ENCODE measurements at places on chromosomes 7 and 10. TPM values are rescaled to one million over a fixed set of nuclear protein-coding genes. Genes with fewer than 3 reads are reported as not detected.

The TLX1 gene
- total RNA-seq = not detected

DNA sequence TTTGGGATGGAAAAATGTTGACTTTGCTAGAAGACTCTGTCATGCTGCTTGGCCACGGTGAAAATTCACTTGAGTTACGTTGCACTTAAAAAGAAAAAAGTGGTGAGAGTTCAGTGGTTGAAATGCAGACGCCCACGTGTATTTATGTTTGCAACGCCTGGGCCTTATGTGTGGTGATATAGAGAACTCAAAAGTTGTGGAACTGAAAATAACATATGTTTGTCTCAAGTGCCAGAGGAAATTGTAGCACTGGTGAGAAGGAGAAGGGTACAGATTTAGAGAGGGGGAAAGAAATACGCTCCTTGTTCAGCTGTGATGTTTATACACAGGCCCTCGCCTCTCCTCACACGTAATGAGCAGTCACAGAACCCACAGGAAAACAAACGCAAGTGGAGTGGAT lies 73.6 kb downstream of the EMX2 start:
- no peaks in the 10 kb centered on the region for H3K36me3 ChIP-seq
- no peak overlapping the region for H3K4me3 ChIP-seq
- no peak overlapping the region for H3K27ac ChIP-seq
- peaks cover 8% of the 10 kb centered on the region for H3K4me1 ChIP-seq
- peaks cover 10% of the 10 kb centered on the region for H3K27me3 ChIP-seq

DNA sequence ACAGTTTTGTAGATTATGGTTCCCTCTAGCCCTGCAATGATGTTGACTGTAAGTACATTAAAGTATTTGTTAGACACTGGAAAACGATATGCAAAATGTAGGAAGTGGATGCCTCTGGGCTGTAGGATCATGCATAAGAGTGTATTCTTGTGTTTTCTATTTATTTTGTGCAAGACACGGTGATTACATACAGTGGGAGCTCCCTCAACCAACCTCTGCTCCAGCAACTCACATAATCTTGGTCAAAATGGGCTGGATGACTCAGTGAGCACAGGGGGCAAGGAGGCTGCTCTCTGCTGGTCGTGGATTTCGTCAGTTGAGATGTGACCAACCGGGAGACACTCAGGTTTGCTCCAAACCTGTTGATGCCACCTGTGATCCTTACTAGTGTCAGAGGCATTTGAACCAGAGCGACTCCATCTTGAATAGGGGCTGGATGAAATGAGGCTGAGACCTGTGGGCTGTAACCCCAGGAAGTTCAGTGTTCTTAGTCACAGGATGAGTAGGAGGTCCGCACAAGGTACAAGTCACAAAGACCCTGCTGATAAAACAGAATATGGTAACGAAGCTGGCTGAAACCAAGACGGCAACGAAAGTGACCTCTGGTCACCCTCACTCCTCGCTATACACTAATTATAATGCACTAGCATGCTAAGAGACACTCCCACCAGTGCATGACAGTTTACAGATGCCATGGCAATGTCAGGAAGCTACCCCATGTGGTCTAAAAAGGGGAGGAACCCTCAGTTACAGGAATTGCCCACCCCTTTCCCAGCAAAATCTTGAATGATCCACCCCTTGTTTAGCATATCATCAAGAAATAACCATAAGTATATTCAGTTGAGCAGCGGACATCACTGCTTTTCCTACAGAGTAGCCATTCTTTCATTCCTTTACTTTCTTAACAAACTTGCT lies 56.4 kb upstream of the FAM20C start:
- H3K4me3 ChIP-seq = no peak overlapping the region
- no peak overlapping the region for H3K27ac ChIP-seq
- no peak for DNase-seq
- H3K4me1 ChIP-seq = no peaks in the 10 kb centered on the region

DNA sequence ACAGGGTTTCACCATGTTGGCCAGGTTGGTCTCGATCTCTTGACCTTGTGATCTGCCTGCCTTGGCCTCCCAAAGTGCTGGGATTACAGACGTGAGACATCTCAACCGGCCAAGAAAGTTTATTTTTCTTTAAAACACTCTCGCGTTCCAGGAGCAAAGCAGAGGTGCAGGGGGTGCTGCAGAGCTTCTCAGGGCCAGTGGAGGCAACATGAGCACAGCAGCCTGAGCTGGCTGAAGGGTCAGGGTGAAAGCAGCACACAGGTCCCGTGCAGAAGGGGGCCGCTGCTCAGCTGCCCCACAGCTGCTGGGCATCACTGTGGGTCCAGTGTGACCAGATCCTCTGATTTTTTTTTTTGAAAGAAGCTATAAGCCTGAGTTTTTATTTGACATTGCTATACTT lies 46.1 kb downstream of the EPHB4 start:
- no peaks in the 10 kb centered on the region for H3K36me3 ChIP-seq
- H3K27ac ChIP-seq = no peak overlapping the region
- H3K4me3 ChIP-seq = no peak overlapping the region

DNA sequence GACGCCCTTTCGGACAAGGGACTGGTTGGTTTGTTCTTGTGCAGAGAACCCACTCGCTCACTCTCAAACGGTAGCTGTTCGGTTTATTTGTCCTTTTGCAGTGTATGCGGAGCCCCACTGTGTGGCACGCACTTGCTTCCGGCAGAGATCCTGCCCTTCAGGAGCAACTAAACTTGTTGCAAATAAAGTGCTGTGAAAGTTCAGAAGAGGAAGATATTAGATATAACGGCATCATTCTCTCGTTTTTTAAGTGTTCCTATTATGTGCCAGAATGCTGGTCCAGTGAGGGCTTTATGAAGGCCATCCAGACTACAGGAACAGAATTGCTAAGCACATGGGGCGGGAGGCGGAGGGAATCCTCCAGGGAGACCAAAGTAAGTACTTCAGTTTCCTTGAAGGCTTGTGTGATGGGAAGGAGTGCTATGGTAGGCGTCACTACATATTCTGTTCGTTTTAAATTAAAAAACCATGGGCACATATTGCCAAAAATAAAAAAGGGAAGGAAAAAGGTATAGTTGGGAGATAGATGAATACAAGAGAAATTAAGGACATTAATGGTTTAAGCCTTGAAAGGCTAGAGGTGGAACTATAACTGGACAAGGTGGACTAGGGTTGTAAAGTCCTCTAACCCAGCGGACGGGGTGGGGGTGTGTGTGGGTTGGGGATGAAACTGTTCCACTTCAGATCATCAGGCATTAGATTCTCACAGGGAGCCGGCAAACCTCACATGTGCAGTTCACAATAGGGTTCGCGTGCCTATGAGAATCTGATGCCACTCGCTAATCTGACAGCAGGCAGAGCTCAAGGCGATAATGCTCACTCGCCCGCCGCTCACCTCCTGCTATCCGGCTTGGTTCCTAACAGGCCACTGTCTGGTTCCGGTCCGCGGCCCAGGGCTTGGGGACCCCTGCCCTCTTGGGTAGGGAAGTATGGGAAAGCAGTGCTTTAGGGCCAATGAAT lies 704 bp upstream of the ERLIN1 start:
- peaks cover 49% of the 10 kb centered on the region for H3K36me3 ChIP-seq
- H3K27me3 ChIP-seq = no peaks in the 10 kb centered on the region
- H3K4me3 ChIP-seq = peak overlapping the region; percentile 95
- peak overlapping the region; percentile 97 for H3K27ac ChIP-seq
- H3K4me1 ChIP-seq = peaks cover 47% of the 10 kb centered on the region

The VSTM2A gene
- not detected for total RNA-seq

DNA sequence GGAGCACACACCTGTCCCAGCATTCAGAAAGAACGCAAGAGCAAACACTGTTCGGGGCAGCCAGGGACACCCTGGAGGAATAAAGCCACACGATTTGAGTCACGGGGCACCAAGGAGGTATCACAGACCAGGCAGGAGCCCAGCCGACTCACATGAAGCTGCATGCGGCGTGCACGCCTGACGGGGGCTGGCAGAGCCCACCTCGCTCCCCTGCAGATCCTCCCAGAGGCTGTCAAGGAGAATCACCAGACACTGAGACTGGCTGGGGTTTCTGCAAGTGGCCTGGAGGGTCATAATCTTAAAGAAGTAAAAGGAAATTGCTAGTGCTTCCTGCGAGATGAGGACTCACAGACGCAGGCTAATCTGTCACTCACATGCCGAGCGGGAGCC lies 61.6 kb downstream of the TCERG1L start:
- H3K27ac ChIP-seq = no peak overlapping the region
- DNase-seq = no peak
- no peaks in the 10 kb centered on the region for H3K36me3 ChIP-seq
- no peaks in the 10 kb centered on the region for H3K27me3 ChIP-seq
- no peak overlapping the region for H3K4me3 ChIP-seq

The PDZD7 gene
- total RNA-seq = 0.93 TPM

- no peaks in the 10 kb centered on the region for H3K27me3 ChIP-seq
- no peak overlapping the region for H3K27ac ChIP-seq
- no peaks in the 10 kb centered on the region for H3K4me1 ChIP-seq
- H3K36me3 ChIP-seq = no peaks in the 10 kb centered on the region
Observed at GRCh38 chr10:107546986-107547385, 382.5 kb upstream of the SORCS1 start.

- no peak overlapping the region for H3K4me3 ChIP-seq
- DNase-seq = no peak
- no peaks in the 10 kb centered on the region for H3K27me3 ChIP-seq
- H3K27ac ChIP-seq = peak overlapping the region; percentile 37
- H3K4me1 ChIP-seq = peaks cover 25% of the 10 kb centered on the region
- H3K36me3 ChIP-seq = peaks cover 37% of the 10 kb centered on the region
Observed at GRCh38 chr10:6211671-6212635, 9.2 kb downstream of the PFKFB3 start.

DNA sequence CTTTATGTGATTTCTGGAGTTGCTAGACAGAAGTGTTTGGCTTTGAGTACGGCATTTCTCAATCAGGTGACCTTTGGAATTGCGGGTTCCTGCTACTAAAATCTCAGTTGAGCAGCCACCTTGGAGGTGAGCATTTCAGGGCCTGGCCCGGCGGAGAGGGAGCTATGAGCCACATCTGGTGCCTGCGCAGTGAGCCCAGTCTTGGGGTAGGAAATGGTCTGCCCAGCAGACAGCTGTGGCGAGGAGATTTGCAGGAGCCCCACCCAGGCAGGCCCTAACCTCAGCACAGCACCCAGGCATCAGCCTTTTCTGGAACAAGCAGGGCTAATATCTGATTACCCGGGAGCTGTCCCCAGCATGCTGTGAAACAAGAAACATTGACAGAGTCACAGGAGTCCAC lies 547.9 kb upstream of the FOXK1 start:
- no peak overlapping the region for H3K27ac ChIP-seq
- no peaks in the 10 kb centered on the region for H3K27me3 ChIP-seq
- no peak for DNase-seq
- no peaks in the 10 kb centered on the region for H3K36me3 ChIP-seq
- no peaks in the 10 kb centered on the region for H3K4me1 ChIP-seq

DNA sequence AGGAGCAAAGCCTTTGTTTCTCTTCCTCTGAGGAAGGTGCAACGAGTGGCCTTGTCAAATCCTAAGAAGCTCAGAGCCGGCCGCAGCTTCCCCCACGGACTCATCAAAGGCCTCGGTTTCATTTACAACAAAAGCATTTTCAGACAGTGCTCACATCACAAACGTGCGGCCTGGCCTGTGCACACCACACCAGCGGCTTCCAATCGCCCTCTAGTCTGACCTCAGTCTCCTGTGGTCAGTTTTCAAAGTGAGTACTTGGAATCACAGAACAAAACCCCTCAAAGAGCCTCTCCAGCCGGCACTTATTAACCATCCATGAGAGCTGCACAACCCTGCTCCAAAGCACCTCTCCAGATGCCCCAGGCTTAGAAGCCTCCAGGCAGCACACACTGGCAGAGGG lies 3.3 kb downstream of the RADIL start:
- no peak overlapping the region for H3K27ac ChIP-seq
- H3K4me3 ChIP-seq = no peak overlapping the region
- peaks cover 3% of the 10 kb centered on the region for H3K4me1 ChIP-seq
- peaks cover 23% of the 10 kb centered on the region for H3K27me3 ChIP-seq
- H3K36me3 ChIP-seq = no peaks in the 10 kb centered on the region

Measured in activated CD4-positive, alpha-beta T cell treated with anti-CD3 and anti-CD28 coated beads, Interleukin-2, amount 10 ng/mL, durations not matched to agents 24 days and 14 days (primary cell).